Stimulated activated CD8-positive, alpha-beta memory T cell treated with anti-CD3 and anti-CD28 coated beads, Interleukin-15, amount 100 ng/mL, for 1 hour (primary cell): ENCODE measurements at places on chromosomes 12 and 14.

GRCh38 chr14:99393059-99393655, 87.5 kb downstream of the SETD3 start:
- no peak for DNase-seq

GRCh38 chr14:35045798-35046047, 349 bp upstream of the FAM177A1 start:
- DNase-seq, result no peak

- DNase-seq, result no peak
These were observed 35.7 kb downstream of the RAD9B start for GRCh38 chr12:110537605-110538409.

DNA sequence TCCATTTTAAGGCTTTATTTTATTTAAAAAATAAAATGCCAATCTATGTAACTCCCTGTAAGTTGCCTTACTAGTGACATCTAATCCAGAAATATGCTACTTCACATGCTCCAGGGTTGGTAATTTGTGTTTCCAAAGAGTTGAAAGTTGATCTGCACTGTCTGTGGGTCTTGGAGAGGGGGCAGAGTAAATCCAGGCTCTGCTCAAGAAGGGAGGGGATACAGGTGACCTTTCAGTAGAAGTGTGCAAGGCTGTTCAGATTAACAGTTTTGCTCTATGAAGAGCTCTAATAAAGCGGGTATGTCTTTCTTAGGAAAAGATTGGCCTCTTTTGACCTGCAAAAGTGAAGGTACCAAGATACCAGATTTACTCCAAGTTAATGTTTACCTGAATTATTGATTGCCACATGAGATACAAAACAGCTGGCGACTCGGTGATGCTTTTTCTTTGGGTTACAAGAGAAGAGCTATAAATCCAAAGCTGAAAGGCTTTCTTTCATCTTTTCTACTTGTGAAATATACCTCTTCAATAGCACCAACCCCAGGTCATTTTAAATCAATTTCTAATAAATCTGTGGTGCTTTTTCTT, 75.6 kb upstream of the FLRT2 start:
- DNase-seq, result no peak

DNA sequence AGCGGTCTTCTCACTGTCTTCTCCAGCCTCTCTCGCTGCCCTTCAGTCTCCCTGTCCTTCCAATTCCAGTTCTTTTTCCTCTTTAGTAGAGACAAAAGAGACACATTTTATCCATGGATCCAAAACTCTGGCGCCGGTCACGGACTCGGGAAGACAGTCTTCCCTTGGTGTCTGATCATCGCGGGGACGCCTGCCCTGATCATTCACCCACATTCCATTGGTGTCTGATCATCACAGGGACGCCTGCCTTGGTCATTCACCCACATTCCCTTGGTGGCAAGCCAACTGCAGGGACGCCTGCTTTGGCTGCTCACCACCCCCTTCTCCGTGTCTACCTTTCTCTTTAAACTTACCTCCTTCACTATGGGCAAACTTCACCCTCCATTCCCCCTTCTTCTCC, 619.5 kb downstream of the RERGL start:
- DNase-seq, result no peak

DNA sequence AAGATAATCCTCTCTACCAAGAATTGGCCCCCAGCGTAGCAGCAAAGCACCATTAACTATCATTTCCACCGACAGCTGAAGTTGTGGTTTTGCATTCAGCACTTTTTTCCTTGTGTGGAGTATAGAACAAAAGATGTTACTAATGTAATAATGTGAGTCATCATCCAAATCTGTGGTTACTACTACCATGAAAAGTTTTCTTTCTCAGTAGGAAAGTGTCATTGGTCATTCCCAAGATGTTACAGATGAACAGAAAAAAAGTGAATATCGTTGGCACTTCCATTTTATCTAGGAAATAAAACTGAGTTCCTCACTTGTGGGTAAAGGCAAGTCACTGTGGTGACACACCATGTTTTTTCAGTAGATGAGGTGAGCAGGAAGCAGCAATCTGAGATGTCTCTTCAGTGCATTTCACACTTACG, 30.3 kb upstream of the IFNG start:
- DNase-seq, result no peak
